ENCODE measurements at places on chromosomes 12 and 14. TPM values are rescaled to one million over a fixed set of nuclear protein-coding genes. Genes with fewer than 3 reads are reported as not detected.

The RHOJ gene
- 1.6 TPM for total RNA-seq

The THTPA gene
- 21.0 TPM for total RNA-seq

The PDE3A gene
- total RNA-seq = 0.43 TPM

The FSCB gene
- not detected for total RNA-seq

The RCOR1 gene
- 13.0 TPM for total RNA-seq

The BIN2 gene
- not detected for total RNA-seq

The VCPKMT gene
- total RNA-seq = 8.2 TPM

The KCNH5 gene
- not detected for total RNA-seq

The SLCO1C1 gene
- total RNA-seq = not detected

All from GM23248 (cell line).